ENCODE measurements at places on chromosomes 13 and 19. TPM values are rescaled to one million over a fixed set of nuclear protein-coding genes. Genes with fewer than 3 reads are reported as not detected.
A peak's percentile ranks its signal among the peaks of the same experiment; 100 is the strongest.

Gene ACER1
- total RNA-seq: not detected

Gene IGFL2
- total RNA-seq: not detected

Gene SYT5
- total RNA-seq: not detected

Gene SIGLEC12
- total RNA-seq: 0.48 TPM

Gene DMPK
- total RNA-seq: 19.1 TPM

Gene ZNF442
- total RNA-seq: not detected

Gene OR7C1
- not detected for total RNA-seq

- no peak overlapping the region for H3K4me3 ChIP-seq
- DNase-seq: no peak
- no peaks in the 10 kb centered on the region for H3K36me3 ChIP-seq
- H3K4me1 ChIP-seq: no peaks in the 10 kb centered on the region
Measured at GRCh38 chr13:34257966-34258365, 440.0 kb downstream of the RFC3 start.

GRCh38 chr19:510606-511100, 3.4 kb downstream of the TPGS1 start:
- DNase-seq: peak; percentile 87
- no peaks in the 10 kb centered on the region for H3K36me3 ChIP-seq
- no peaks in the 10 kb centered on the region for H3K27me3 ChIP-seq
- H3K4me3 ChIP-seq: no peak overlapping the region
- H3K4me1 ChIP-seq: peaks cover 41% of the 10 kb centered on the region

DNA sequence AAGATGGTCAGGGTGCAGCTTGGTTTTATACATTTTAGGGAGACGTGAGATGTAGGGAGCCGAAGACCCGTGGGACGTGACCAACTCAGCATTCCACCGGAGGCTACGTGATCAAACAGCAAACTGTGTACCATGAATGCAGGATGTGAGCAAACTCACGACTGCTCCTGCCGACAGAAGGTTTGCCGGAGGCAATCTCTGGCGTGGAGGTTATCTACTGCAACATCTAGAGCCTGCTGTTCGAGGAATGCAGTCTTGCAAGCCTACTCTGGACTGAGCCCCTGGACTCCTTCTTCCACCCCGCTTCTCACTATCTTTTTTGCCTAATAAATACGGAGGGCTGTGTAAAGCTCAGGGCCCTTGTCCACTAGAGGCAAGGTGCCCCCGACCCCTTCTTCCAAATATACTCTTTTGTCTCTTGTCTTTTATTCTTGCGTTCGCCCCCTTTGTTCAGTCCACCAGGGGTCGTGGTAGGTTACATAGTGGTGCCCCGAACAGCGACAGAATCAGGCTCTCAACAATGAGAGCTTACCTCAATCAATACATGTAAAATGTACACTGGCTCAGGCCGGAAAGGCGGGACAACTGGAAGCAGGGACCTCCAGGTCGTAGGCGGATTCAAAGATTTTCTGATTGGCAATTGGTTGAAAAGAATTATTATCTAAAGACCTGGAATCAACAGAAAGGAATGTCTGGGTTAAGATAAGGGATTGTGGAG, 8.9 kb upstream of the OR1I1 start:
- no peaks in the 10 kb centered on the region for H3K36me3 ChIP-seq
- no peak overlapping the region for H3K4me3 ChIP-seq
- no peak overlapping the region for H3K27ac ChIP-seq
- no peak for DNase-seq

- H3K4me1 ChIP-seq: peaks cover 62% of the 10 kb centered on the region
- no peak overlapping the region for H3K4me3 ChIP-seq
- DNase-seq: no peak
- H3K27me3 ChIP-seq: no peaks in the 10 kb centered on the region
- no peaks in the 10 kb centered on the region for H3K36me3 ChIP-seq
Measured at GRCh38 chr19:29967623-29968022, 25.6 kb downstream of the URI1 start.

DNA sequence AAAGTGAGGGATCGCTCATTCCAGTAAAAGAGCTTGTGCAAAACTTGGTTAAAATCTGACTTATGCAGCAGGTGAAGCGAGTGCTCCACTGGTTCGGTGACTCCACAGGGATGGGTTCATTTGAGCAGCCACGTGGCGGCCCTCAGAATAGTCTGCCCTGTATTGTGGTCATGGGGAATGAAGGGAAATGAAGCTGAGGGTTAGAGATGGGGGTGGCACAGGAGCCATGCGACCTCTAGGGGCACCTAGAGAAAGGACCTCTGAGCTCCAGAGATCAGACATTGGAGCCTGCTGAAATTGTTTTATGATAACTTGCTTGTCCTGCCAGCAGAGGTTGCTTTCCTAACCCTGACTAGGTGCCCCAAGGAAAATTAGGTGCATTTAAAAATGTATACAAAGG, 26.6 kb downstream of the CBY2 start:
- H3K27ac ChIP-seq: no peak overlapping the region
- DNase-seq: no peak
- H3K36me3 ChIP-seq: no peaks in the 10 kb centered on the region
- H3K4me3 ChIP-seq: no peak overlapping the region

GRCh38 chr13:30052120-30052519, 201.7 kb upstream of the UBL3 start:
- H3K4me3 ChIP-seq: no peak overlapping the region
- no peaks in the 10 kb centered on the region for H3K4me1 ChIP-seq
- H3K27me3 ChIP-seq: peaks cover 6% of the 10 kb centered on the region
- DNase-seq: no peak
- H3K36me3 ChIP-seq: no peaks in the 10 kb centered on the region

DNA sequence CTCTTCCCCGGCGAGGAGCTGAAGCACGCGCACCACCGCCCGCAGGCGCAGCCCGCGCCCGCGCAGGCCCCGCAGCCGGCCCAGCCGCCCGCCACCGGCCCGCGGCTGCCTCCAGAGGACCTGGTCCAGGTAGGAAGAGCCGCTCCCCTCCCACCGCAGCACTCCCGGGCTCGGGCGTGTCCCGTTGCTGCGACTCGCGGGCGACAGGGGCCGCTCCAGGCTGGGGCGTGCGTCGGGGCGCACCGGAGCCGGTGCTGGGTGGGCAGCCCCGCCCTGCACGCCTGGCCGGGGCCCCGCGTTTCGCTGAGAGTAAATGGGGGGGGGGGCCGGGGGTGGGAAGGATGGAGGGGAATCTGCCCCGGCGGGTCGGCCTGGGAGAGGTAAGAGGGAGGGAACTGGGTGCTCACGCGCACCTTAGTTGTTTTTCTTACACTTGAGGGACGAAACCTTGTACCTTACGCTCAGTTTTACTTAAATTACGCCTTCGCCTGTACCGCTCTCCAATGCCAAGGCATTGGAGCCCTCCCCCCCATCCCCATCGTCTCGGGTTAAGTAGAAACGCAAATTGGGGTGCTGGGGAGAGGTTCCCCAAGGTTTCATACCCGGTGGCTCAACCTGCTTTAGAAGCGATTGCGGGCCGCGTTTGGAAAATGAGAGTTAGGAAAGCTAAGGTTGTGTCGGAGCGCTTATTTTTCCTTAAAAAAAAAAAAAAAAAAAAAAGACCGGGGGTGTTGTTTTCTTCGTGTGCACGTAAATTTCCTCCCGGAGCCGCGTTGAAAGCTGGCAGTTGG, 850 bp downstream of the KLF5 start:
- DNase-seq: no peak
- peak overlapping the region; percentile 97 for H3K4me3 ChIP-seq
- H3K27me3 ChIP-seq: peaks cover 3% of the 10 kb centered on the region

DNA sequence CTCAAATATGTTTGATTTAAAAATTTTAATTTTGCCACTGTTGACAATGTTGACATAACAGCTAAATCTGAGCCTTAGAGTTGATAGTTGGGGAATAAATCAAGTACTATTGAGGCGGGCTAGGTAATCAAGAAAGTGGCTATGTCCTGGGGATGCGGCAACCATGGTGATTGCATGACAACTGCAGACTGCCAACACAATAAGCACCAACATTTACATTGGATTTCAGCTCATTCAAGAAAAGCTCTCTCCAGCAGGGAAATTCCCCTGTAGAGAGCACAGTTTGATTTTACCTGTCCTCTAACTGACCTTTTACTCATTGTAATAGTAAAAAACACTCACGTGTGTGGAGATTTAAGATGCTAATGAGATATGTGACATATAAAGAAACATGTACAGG, 63.1 kb downstream of the ZNF100 start:
- no peak overlapping the region for H3K27ac ChIP-seq
- no peaks in the 10 kb centered on the region for H3K4me1 ChIP-seq
- DNase-seq: no peak
- no peak overlapping the region for H3K4me3 ChIP-seq
- no peaks in the 10 kb centered on the region for H3K27me3 ChIP-seq
- H3K36me3 ChIP-seq: no peaks in the 10 kb centered on the region

DNA sequence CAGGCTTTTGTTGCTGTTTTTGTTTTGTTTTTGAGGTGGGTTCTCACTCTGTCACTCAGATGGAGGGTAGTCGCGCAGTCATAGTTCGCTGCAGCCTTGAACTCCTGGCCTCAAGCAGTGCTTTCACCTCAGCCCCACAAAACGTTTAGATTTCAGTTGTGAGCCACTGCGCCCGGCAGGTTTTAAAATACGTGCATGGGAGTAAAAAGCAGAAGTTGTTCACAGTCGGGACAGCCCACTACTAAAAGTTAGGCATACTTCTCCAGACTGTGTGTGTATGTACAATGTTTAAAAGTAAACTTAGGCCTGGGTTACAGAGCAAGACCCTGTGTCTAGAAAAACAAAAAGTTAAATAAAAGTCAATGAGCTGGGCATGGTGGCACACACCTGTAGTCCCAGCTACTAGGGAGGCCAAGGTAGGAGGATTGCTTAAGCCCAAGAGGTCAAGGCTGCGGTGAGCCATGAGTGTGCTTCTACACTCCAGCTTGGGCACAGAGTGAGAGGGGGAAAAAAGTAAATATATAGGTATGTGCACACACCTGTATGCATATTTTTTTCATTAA, 6.1 kb downstream of the SAFB start:
- H3K4me3 ChIP-seq: no peak overlapping the region
- H3K4me1 ChIP-seq: peaks cover 40% of the 10 kb centered on the region
- no peak overlapping the region for H3K27ac ChIP-seq
- peaks cover 16% of the 10 kb centered on the region for H3K36me3 ChIP-seq

- no peaks in the 10 kb centered on the region for H3K27me3 ChIP-seq
- H3K4me1 ChIP-seq: no peaks in the 10 kb centered on the region
- H3K4me3 ChIP-seq: no peak overlapping the region
Measured at GRCh38 chr19:32464279-32464678, 58.7 kb downstream of the DPY19L3 start.

GRCh38 chr19:42165146-42165545, 32.9 kb upstream of the POU2F2 start:
- DNase-seq: no peak
- no peaks in the 10 kb centered on the region for H3K4me1 ChIP-seq
- H3K27ac ChIP-seq: no peak overlapping the region
- no peaks in the 10 kb centered on the region for H3K27me3 ChIP-seq
- no peak overlapping the region for H3K4me3 ChIP-seq
- H3K36me3 ChIP-seq: no peaks in the 10 kb centered on the region

DNA sequence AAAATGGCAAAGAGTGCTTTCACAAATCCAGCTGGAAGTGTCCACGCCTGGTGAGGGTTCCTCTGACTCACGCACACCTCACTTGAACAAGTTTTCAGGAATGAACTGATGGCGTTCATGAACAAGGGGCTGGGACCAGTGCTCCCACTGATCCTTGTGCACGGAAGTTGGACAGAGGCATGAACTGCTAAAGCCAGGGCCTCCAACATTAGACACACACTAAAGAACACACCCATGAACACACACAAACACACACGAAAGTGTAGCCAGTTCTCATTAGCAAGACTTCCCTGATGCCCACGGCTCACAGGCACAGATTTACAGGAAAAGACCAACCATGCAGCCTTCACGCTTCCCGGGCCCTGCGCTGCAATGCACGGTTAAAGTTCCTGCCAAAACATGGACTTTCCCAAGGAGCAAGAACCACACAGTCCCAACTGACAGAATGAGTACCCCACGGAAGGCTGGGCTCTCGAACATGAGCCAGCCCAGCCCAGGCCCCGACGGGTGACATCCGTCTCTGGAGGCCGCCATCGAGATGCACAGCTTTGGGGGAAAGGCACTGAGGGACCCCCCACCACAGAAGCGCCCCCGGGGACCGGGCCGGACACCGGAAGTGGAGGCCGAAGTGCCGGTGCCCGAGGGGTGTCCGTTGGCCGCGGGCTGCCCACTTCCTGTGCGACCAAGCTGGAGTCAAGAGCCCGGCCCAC, 808 bp downstream of the DNMT1 start:
- no peaks in the 10 kb centered on the region for H3K27me3 ChIP-seq
- H3K4me3 ChIP-seq: peak overlapping the region; percentile 72
- peak overlapping the region; percentile 88 for H3K27ac ChIP-seq
- H3K36me3 ChIP-seq: no peaks in the 10 kb centered on the region
- H3K4me1 ChIP-seq: peaks cover 20% of the 10 kb centered on the region

- no peaks in the 10 kb centered on the region for H3K27me3 ChIP-seq
- H3K36me3 ChIP-seq: no peaks in the 10 kb centered on the region
- H3K4me3 ChIP-seq: no peak overlapping the region
- DNase-seq: no peak
- no peaks in the 10 kb centered on the region for H3K4me1 ChIP-seq
Measured at GRCh38 chr13:53382008-53382407, 353.4 kb downstream of the OLFM4 start.

DNA sequence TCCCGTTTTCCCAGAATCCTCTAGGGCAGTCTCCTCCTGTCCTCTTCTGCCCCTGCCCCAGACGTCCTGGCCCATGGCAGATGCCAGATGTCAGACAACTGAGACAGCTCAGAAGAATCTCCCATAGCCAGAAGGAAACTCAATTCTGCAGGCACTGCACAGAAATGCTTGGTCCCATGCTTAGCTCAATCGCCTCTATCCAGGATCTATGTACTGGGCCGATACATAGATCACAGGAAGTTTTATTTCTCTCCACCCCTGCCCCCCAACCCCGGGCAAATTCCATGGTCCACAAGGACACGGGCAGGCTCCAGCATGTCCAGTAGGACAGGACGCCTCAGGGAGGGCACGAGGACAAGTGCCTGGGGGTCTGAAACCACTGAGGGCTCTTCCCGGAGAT, 4.8 kb downstream of the MBD3 start:
- no peak for DNase-seq
- H3K27me3 ChIP-seq: no peaks in the 10 kb centered on the region
- no peak overlapping the region for H3K27ac ChIP-seq
- H3K4me3 ChIP-seq: no peak overlapping the region
- peaks cover 16% of the 10 kb centered on the region for H3K4me1 ChIP-seq

DNA sequence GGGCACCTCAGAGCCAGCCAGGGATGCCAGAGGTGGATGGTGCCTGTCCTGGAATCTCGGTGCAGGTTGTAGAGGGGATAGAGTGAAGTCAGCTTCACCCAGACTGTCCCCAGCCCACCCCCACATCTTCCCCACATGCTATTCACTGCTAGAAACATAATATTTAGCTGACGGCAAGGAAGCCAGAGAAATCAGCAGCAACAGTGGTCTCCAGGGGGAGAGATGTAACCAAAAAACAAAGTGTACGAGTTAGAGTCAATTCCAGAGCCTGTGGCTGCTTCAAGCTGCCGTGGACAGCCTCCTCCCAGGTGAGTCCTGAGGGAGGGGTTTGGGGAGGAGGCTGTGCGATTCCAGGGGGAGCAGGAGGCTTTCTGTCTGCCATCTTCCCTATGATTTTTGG, 97.6 kb downstream of the ZNF536 start:
- H3K36me3 ChIP-seq: no peaks in the 10 kb centered on the region
- DNase-seq: no peak
- H3K4me1 ChIP-seq: no peaks in the 10 kb centered on the region
- no peaks in the 10 kb centered on the region for H3K27me3 ChIP-seq
